ENCODE measurements at places on chromosomes 16 and 17. TPM values are rescaled to one million over a fixed set of nuclear protein-coding genes. Genes with fewer than 3 reads are reported as not detected.

Gene PIGS
- 72.6 TPM for total RNA-seq

DNA sequence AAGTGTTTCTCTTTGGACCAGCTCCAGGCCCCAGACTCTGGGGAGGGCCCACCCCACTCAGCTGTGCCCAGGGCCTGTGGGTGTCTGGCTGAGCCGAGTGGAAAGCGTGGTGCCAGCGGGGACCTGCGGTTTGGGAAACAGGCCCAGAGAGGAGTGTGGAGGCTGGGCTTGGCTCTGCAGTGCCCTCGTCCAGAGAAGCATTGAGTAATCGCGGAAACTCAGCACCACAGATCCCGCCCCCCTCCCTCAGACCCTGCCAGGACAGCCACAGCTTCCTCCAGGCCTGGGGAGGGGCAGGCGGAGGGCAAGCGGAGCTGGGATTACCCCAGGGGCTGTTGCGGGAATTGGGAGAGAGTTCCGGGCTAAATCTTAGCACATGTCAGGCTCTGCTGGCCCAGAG is 14.6 kb upstream of the PITPNA start:
- H3K4me3 ChIP-seq: no peak overlapping the region
- H3K27ac ChIP-seq: peak overlapping the region; percentile 91
- peak; percentile 81 for DNase-seq
- peaks cover 28% of the 10 kb centered on the region for H3K4me1 ChIP-seq
- H3K36me3 ChIP-seq: peaks cover 11% of the 10 kb centered on the region

DNA sequence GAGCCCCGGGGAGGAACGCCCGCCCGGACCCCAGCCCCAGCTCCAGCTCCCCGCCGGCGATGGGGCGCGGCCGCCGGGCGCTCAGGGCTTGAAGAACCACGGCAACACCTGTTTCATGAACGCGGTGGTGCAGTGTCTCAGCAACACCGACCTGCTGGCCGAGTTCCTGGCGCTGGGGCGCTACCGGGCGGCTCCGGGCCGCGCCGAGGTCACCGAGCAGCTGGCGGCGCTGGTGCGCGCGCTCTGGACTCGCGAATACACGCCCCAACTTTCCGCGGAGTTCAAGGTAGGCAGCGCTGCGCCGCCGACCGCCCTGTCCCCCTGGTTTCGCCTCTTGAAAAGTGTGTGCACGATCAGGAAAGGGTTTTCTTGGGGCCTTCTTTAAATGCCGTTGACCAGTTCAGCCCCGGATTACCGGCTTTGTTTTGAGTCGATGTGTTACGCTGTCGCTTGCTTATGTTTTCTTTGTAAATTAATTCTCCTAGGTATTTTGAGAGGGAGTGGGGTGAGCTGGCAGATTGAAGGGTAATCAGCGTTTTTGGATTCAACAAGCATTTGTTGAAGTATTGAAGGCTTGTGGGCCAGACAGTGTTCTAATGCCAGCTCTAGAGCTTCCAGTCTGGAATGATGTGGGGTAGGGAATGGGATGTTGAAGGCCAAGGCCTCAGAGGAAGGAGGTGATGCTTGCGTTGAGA is 681 bp downstream of the USP43 start:
- peaks cover 42% of the 10 kb centered on the region for H3K27me3 ChIP-seq
- H3K36me3 ChIP-seq: no peaks in the 10 kb centered on the region
- no peak for DNase-seq
- no peaks in the 10 kb centered on the region for H3K4me1 ChIP-seq
- H3K27ac ChIP-seq: peak overlapping the region; percentile 74

DNA sequence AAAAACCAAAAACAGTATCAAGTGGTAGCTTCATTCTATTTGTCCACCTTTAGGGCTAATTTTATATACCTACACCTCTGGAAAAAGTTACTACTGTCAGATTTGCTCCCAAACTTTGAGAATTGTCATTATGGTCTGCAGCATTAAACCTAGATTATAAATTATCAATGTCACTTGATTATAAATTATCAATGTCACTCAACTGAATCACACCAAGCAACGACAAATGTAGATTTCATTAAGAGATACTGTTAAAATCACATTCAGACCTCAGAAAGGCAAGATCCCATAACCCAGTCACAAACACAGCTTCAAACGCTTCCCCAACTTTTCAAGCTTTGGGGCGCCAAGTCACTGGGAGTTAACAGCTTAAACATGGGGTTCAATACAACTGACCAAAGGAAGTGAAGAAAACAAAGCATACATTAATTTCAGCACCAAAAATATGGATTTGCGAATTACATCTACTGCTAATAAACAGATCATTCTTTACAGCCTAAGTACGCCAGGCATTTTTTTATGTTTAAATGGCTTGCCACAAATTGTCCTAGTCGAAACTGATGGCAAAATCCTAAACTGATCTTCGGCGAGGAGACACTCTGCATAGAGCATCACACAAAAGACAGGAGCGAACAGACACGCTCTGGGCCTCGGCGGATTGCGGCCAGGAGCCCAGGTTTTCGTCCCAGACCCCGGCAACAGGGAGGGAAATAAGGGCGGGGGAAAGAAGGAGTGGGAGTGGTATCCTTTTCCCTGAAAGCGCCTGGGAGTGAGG is 981 bp downstream of the GLG1 start:
- H3K4me1 ChIP-seq: no peaks in the 10 kb centered on the region
- no peaks in the 10 kb centered on the region for H3K36me3 ChIP-seq
- H3K4me3 ChIP-seq: peak overlapping the region; percentile 78
- H3K27me3 ChIP-seq: no peaks in the 10 kb centered on the region

DNA sequence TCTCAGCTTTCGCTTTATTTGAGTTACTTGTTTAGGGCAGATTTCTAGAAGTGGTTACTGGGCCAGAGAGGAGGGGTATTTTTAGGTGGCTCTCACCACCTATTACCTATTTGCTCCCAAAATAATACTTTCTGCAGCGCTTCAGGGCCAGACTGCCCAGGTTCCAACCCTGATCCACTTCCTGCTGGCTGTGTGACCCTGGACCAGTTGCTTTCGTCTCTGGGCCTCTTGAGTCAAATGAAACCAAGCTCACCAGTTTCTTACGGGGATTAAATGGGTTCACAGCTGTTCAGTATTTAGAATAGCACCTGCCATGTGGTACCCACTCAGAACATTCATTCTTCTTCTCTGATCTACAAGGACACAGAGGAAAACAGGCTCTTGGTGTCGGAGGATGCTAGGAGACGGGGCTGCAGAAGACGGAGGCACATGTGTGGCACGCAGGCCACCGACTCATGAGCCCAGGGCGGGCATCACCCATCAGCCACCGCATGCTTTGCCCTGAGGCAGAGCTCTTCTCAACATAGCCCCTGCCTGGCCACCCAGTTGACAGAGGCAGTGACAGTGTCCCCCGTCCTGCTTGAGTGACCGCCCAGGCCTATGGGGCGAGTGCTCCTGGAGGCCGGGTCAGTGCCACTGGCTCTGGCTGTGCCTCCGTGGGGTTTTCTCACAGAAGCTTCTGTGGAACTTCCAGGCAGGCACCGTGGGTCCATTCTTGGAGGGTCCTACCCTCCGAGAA is 149.0 kb upstream of the PLCG2 start:
- peaks cover 40% of the 10 kb centered on the region for H3K4me1 ChIP-seq
- no peak overlapping the region for H3K4me3 ChIP-seq
- H3K27ac ChIP-seq: no peak overlapping the region
- DNase-seq: no peak
- H3K36me3 ChIP-seq: no peaks in the 10 kb centered on the region

Gene RAP1GAP2
- total RNA-seq: 5.4 TPM

DNA sequence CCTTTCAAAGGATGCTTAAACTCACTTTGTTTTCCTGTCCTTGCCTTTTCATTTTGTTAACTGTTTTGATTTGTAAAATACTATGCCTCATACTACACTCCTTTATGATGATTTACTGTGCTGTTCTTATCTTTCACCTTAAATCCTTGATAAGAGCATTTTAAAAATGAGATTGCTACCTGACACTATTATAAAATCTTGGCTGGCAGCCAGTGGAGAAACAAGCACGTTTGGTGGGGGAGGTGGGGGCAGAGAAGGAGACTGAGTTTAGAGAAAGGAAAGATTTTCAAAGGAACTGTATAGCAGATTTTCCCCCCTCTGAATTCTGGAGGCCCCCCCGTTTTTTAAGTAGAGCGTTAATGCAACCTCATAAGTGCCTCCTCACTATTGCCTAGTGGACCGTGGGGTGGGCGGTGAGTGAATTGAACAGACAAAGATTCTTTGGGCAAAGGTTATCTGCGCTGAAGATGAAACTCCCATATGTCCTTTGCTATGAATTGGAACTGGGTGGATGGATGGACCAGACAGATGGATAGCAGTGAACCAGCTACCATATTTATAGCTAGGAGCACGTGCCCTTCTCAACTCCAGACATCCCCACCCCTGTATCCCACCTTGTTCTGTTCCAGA is 200.2 kb downstream of the CCDC182 start:
- DNase-seq: no peak
- H3K4me1 ChIP-seq: no peaks in the 10 kb centered on the region
- H3K27ac ChIP-seq: no peak overlapping the region

Gene KRTAP4-9
- total RNA-seq: not detected

- H3K27me3 ChIP-seq: peaks cover 47% of the 10 kb centered on the region
- H3K4me1 ChIP-seq: peaks cover 21% of the 10 kb centered on the region
- H3K4me3 ChIP-seq: no peak overlapping the region
- no peak overlapping the region for H3K27ac ChIP-seq
Observed at GRCh38 chr16:3027983-3028715, 4.3 kb downstream of the THOC6 start.

DNA sequence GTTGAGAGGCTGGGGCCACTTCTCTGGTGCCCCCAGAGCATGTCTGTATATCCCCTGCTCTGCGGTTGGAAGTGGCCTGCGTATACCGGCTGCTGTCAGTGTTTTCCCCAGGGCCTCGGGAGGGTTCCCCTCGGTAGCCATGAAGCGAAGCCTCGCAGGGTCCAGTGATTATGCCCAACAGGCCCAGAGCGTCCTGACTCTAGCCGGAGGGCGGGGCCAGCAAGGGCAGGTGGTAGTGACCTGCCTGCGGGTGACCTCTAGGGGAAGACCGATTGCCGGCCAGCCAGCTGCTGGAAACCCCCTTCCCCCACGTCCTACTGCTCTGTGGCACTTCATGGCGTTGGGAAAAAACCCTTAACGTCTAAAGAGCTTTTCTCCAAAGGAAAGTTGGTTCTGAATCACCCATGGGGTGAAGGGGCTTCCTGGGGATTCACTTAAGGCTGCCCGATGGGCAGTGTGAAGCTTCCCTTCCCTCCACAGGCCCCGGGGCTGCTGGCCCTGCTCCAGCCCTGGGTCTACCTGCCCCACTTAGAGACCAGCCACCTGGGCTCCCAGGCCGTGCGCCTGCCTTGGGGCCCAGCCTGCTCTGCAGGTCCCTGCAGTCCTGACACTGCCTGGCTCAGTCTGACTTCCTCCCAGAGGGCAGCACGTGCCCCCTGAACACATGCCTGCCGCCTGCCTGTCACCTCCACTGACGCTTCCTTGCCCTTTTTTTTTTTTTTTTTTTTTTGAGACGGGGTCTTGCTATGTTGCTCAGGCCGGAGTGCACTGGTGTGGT is 72.8 kb downstream of the SOCS1 start:
- no peaks in the 10 kb centered on the region for H3K27me3 ChIP-seq
- DNase-seq: no peak
- no peak overlapping the region for H3K4me3 ChIP-seq
- no peak overlapping the region for H3K27ac ChIP-seq

GRCh38 chr17:59002848-59003247 is 103.8 kb downstream of the TRIM37 start:
- H3K36me3 ChIP-seq: no peaks in the 10 kb centered on the region
- DNase-seq: no peak
- no peak overlapping the region for H3K27ac ChIP-seq
- H3K4me1 ChIP-seq: peaks cover 25% of the 10 kb centered on the region

- H3K4me1 ChIP-seq: no peaks in the 10 kb centered on the region
- peak overlapping the region; percentile 36 for H3K27ac ChIP-seq
- H3K36me3 ChIP-seq: no peaks in the 10 kb centered on the region
- no peak for DNase-seq
- no peak overlapping the region for H3K4me3 ChIP-seq
- no peaks in the 10 kb centered on the region for H3K27me3 ChIP-seq
Observed at GRCh38 chr16:57239107-57239506, 6.0 kb upstream of the ARL2BP start.

- peaks cover 15% of the 10 kb centered on the region for H3K4me1 ChIP-seq
- H3K4me3 ChIP-seq: peak overlapping the region; percentile 83
- no peaks in the 10 kb centered on the region for H3K36me3 ChIP-seq
- no peak for DNase-seq
Observed at GRCh38 chr17:81295676-81296381, 722 bp upstream of the SLC38A10 start.

DNA sequence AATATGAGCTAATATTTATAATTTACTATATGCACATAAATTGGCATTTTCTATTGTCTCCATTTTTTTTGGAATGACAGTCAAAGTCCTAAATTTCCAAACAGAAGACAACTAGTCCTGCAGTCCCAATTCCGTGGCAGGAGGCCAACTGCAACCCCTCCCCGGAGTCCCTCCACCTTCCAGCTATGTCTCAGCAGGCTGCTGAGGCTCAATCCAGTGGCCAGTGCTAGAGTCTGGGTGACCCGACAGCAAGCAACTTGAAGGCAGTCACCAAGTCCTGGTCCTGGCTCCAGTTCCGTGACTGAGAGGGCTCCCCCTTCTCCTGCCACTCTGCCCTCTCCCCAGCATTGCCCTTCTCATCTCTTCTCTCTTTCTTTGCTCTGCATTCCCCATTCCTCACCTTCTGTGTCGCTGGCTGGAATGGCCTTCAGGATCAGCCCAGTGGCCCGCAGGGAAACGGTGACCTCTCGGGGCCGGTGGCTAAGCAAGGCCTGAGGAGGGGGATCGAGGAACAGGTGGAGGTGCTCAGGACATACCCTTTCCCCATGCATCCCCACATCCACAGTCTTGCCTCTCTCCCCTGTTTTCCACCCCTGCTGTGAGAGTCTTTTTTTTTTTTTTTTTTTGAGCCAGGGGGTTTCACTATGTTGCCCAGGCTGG is 22.4 kb upstream of the MFSD6L start:
- DNase-seq: no peak
- H3K27me3 ChIP-seq: no peaks in the 10 kb centered on the region
- H3K4me1 ChIP-seq: no peaks in the 10 kb centered on the region
- H3K4me3 ChIP-seq: no peak overlapping the region
- no peak overlapping the region for H3K27ac ChIP-seq

Gene ALDH3A2
- total RNA-seq: 123 TPM

GRCh38 chr16:50059669-50060068 is 6.1 kb upstream of the HEATR3 start:
- no peak overlapping the region for H3K27ac ChIP-seq
- no peaks in the 10 kb centered on the region for H3K4me1 ChIP-seq
- no peak overlapping the region for H3K4me3 ChIP-seq
- H3K36me3 ChIP-seq: no peaks in the 10 kb centered on the region
- H3K27me3 ChIP-seq: no peaks in the 10 kb centered on the region

Gene DNAAF8
- 0.39 TPM for total RNA-seq

GRCh38 chr17:14797021-14797420 is 468.1 kb downstream of the PMP22 start:
- no peak overlapping the region for H3K4me3 ChIP-seq
- DNase-seq: no peak
- H3K27me3 ChIP-seq: no peaks in the 10 kb centered on the region
- H3K36me3 ChIP-seq: no peaks in the 10 kb centered on the region

Gene CDH13
- total RNA-seq: 7.0 TPM

Gene SLC52A1
- not detected for total RNA-seq

DNA sequence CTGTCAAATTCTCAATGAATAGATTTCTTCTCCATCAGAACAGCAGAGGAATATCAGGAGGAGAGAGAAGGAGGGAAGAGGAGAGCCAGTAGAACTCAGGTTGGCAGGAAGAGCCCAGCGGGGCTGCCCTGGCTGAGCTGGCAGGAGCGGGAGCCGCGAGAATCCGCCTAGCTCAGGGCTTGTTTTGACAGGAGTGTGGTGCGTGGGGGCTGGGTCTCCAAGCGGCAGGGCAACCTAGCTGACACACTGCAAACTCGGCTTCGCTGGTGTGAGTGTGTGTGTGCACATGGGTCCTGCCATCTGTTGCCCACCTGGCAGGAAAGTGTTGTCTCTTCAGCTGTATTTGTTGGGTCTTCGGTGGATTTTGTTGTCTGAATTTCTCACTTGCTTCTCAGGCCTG is 27.9 kb upstream of the BCAR1 start:
- no peaks in the 10 kb centered on the region for H3K4me1 ChIP-seq
- H3K36me3 ChIP-seq: peaks cover 6% of the 10 kb centered on the region
